ENCODE measurements at places on chromosomes 5 and 9.

DNA sequence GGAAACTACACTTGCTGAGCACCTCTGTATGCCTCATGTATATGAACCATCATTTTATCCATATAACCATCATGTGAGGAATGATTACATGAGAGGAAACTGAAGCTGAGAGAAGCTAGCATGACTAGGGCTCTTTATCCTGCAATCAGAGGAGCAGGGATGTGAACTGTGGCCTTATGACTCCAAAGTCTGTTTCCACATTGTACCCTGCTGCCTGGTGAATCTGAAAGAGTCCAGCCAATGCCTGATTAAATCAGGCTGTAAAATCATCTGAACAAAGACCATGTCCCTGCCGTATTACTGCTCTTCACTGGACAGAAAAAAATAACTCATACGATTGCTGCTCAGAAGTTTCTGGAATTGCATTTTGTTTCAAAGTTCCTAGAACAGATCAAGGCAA, 67.0 kb downstream of the LPAR1 start:
- DNase-seq = no peak

DNA sequence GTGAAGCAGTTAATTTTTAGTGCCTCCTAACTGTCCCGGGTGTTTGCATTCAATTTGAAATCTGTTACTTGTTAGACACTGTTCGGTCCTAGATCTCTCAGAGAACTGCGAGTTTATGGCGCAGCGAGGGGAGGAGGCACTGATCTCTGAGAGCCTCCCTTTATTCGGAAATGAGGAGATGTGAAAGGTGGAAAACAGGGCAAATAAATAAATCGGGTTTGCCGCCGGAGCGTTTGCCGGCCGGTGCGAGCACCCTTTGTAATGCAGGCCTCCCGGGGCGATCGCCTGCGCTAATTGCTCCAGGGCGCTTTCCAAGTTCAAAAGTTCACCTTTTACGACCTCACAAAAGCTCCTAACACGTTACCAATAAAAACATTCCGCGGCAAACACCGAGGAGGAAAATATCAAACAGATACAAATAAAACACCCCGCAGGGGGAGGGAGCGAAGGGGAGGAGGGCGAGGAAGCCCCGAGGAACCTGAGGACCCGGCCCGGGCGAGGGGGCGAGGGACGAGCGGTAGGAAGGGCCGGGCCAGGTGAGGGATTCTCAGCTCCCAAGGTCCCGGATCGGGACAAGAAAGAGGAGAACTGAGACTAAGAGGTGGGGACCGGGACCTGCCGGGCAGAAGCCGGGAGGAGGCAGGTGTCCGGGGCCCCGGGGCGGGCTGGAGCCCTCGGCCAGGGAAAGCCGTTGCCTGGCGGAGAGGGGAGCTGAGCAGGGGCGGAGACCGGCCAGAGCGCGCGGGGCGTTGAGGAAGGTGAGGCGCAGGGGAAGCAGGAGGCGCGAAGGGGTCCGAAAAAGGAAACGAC, 1.4 kb downstream of the NR6A1 start:
- no peak for DNase-seq

DNA sequence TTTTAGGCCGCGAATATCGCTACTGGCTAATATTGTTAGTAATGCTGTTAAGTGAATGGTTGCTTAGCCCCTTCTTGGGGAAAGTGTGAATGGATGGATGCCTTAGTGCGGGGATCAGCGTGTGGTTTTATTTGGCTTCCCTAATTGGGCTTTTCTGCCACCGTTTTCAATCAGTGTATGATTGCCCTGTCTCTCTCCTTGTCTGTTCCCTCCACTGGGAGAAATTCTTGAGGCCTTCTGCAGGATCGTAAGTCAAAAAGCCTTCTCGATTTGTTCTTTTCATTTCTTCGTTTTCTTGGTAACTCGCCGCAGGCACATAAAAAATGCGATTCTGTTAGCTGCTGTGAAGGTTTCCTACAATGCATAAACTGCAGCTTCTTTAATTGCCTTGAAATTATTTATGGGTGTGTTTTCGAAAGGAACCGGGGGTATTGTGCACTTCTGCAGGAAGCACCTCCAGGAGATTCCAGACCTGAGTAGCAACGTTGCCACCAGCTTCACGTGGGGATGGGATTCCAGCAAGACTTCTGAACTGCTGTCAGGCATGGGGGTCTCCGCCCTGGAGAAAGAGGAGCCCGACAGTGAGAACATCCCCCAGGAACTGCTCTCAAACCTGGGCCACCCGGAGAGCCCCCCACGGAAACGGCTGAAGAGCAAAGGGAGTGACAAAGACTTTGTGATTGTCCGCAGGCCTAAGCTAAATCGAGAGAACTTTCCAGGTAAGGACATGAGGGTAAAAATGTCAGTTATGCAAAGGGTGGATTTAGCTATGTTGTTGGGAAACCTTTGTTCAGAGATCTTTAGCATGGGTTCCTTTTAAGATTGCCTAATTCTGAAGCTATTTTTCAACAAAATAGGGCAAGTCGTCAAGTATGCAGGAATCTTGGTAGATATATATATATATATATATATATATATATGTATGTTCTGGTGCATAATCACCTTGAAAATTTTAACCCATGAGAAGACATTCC, 700 bp downstream of the SKP2 start:
- peak; percentile 16 for DNase-seq

DNA sequence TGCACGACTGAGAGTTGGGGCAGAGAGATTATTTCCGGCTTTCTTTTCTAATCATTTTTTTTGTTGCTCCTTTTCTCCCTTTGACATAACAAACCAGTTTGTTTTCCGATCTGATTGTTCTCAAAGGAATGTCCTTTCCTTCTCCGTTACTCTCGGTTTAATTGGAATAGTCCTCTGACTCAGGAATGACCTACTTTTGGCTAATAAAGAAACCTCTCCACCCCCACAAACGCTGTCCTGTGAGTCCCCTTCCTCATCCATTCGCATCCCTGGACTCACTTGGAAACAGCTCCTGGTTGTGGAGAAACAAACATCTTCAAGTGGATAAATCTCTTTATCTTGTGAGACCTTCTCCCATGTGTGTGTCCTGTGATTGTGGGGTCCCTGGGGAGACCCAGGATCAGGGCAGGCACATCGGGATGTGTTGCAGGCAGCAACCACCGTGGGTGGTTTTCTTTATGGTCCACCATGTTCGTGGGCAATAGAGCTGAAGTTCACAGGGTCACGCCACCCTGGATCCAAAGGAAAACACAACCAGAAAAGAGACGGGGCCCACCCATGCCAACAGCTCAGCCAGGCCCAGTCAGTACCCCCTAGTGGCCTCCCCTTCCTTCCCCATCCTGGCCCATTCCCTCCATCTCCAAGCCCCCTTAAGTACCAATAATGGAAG, 45.2 kb upstream of the NEK6 start:
- no peak for DNase-seq

DNA sequence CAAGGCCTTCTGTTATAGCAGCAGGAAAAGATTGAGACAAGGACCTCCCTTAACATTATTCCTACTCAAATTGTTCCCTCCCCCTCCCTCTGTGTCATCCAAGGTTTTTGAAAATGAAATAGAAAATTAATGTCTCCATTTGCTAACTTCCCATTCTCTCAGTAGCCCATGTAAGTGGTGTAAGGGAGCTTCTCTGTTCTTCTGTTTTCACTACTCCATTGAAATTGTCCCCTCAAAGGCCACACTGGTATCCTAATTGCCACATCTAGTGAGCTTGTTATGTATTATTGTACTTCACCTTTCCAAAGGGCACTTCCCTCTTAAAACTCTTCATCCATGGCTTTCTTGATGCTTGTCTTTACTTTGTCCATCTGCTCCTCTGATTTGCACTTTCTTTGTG, 131.2 kb upstream of the PIK3R1 start:
- DNase-seq = no peak

DNA sequence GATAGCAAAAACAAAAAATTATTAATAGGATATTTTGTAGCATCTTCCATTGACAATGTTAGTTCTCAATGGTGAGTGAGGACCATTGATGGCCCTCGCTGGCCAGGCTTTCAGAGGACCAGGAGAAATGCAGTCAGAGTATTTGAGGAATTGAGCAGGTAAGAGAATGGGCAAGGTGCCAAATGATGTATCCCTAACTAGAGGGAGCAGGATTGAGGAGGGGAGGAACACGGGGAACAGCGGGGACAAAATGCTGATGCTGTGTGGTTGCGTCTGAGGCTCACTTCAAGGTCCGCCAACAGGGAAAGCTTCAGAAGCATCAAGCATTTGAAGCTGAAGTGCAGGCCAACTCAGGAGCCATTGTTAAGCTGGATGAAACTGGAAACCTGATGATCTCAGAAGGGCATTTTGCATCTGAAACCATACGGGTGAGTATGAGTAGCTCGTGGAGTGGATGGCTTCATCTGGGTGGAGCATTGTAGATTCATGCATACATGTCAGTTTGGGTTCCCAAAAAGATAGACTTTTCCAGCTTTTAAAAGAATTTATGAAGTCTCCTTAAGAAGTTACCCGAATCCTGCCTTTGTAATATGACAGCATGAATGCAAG, 16.2 kb downstream of the SPTAN1 start:
- DNase-seq = peak; percentile 15

DNA sequence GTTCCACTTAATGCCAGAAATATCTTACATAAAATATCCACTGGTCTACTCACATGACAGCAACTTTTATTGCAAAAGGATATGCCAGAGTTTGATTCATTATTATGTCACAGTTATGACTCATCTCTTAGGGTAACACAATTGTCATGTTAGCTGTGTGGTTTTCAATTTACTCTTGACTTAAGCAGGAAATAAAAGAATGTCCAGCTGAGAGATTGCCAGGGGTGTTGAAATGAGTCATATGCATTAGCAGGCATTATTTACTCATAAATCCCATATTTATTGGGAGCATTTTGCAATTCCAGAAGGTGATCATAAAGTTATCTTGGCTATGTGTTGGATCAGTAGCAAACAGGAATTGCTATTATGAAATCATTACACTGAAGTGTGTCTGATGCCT, 1164.6 kb upstream of the CDH18 start:
- DNase-seq = peak; percentile 6

DNA sequence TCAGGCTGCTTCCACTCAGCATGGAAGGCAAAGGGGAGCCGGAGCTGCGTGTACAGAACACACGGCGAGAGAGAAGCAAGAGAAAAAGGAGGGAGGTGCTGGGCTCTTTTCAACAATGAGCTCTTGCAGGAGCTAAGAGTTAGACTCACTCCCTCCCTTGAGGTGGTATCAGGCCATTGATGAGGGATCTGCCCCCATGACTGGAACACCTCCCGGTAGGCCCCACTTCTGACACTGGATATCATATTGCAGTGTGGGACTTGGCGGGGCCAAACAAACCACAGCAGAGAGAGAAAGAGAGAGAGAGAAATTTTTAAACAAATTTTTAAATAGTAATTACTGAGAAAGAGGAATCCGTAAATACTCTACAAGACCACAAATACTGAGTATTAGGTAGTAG, 182.2 kb downstream of the TRIO start:
- DNase-seq = no peak

DNA sequence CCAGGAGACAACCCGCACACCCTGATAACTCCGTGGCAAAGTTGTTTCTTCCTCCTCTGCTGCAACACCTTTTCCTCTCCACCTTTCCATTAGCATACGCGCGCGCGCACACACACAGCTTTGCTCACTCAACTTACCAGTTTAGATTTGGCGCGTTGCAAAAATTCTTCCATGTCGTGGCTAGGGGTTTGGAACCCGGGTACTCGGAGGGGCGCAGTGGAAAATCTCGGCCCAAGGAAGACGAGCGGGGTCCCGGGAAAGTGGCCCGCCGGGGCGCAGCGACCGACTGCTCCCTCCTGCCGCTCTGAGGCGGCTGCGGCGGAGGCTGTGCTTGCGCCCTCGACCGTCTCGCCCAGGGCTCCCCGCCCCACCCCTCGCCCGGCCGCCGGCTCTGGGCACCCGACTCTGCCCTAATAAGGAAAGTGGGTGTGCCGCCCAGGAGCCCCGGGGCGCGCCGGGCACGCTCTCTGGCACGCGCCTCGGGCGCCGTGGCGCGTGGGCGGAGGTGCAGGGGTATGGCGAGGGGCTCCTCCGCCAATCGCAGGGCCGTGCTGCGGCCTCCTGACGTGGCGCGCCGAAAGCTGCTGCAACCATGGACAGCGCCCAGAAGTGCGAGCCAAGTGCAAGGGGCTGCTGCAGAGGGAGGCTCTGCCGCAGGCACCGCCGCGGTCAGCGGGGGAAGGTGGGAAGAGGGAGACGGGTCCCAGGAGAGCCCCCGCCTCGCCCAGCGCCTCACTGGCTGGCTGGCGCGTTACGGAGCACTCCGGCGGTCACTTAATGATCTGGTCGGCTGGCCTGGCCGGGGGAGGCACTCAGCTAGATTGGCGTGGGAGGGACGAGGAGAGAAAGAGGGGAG, at the start of gene PRUNE2:
PRUNE2 (minus strand) TSS at position 324 of the 856 bp plus-strand sequence; CDS start at position 173, 151 bp downstream.
- peak; percentile 85 for DNase-seq

GRCh38 chr9:94145640-94146039, 61.4 kb downstream of the PTPDC1 start:
- no peak for DNase-seq

DNA sequence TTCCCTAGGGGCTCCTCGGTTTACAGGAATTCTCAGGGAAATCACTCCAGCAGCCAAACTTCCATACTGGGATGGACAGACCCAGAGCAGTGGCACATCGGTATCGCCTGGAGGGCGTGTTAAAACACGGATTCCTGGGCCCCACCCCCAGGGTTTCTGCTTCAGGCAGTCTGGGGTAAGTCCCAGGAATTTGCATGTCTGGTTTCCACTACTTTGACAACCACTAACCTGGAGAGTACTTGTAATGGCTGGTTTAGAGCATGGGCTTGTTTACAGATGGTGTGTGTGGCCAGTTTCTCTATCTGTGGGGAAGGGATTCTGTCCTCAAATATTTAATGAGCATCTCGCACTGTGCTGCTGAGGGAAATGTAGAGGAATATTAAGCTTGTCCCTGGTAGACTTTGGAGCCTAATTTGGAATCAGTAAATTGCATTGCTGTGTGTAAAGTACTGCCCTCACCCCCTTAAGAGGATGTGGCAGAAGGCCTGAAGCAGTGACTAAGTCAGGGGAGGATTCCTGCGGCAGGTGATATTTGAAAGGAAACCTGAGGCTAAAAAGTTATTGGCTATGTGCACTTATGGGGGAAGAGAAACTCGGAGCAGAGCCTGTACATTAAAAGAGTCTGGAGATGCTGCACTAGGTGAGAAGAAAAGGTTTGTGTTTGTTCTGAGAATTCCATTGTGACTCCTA, 18.6 kb upstream of the TJP2 start:
- DNase-seq = no peak

DNA sequence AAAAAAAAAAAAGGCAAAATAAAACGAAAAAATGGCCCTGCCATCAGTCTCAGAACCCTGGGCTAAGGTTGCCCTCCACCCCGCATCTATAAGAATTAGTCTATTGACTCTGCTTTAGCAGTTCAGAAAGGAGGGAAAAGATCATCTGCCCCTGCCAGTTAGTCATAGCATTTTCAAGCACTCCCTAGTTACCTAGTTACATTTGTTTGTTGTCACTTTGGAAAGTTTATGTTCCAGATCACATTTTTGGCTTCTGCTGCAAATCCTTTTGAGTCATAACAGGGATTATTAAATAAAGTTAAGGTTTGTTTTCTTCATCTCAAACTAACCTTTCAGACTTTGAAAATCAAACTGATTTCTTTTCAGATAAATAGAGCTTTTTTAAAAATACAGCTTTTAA, 52.1 kb downstream of the AQP7 start:
- DNase-seq = no peak

Measured in NCI-H345 (cell line).